CD4-positive, alpha-beta T cell treated with Interleukin-17A for 4 hours (primary cell): ENCODE measurements at places on chromosomes 4 and X.

GRCh38 chr4:1537410-1538095, 131.3 kb upstream of the NKX1-1 start:
- no peak for DNase-seq

DNA sequence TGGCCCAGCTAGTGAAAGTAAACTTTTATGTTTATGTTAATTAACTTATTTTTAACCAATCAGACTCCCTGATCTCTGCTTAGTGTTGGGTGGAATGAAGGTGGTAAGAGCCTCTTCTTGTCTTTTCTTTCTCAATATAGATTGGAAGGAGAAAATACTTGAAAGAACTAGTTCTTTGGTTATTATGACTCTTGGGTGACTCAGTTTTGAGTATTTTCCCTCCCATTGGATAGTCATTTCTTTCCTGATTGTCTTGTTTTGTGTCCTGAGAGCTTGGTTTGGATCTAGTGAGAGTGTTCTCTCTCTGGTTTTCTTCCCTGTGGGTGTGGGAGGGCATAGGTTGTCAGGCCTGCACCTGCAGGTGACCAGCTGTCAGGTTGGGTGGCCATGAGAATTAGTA, 172.0 kb upstream of the GLRA2 start:
- DNase-seq, result no peak

DNA sequence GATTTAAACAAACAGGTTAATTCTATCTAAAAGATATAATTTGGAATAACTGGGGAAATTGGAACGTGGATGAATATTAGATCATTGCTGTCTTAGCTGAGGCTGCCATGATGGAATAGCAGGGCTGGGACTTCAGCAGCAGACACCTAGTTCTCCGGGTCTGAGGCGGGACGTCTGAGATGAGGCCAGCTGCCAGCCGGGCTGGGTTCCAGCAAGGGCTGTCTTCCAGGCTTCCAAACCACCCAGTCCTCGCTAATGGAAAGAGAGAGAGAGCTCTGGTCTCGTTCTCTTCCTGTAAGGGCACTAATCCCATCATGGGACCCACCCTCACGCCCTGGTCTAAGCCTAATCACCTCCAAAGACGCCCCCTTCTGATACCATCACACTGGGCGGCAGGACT, 85.7 kb downstream of the ADRA2C start:
- no peak for DNase-seq

GRCh38 chr4:2462218-2462991, 6.5 kb upstream of the RNF4 start:
- DNase-seq, result peak; percentile 77

- no peak for DNase-seq
Measured at GRCh38 chrX:20061855-20062254, 54.9 kb downstream of the MAP7D2 start.

- no peak for DNase-seq
Measured at GRCh38 chr4:7722766-7723387, 216.8 kb downstream of the AFAP1 start.

GRCh38 chrX:19007011-19007410, 23.1 kb upstream of the PHKA2 start:
- no peak for DNase-seq

- DNase-seq, result no peak
Measured at GRCh38 chr4:154574311-154574710, 11.5 kb downstream of the FGB start.

DNA sequence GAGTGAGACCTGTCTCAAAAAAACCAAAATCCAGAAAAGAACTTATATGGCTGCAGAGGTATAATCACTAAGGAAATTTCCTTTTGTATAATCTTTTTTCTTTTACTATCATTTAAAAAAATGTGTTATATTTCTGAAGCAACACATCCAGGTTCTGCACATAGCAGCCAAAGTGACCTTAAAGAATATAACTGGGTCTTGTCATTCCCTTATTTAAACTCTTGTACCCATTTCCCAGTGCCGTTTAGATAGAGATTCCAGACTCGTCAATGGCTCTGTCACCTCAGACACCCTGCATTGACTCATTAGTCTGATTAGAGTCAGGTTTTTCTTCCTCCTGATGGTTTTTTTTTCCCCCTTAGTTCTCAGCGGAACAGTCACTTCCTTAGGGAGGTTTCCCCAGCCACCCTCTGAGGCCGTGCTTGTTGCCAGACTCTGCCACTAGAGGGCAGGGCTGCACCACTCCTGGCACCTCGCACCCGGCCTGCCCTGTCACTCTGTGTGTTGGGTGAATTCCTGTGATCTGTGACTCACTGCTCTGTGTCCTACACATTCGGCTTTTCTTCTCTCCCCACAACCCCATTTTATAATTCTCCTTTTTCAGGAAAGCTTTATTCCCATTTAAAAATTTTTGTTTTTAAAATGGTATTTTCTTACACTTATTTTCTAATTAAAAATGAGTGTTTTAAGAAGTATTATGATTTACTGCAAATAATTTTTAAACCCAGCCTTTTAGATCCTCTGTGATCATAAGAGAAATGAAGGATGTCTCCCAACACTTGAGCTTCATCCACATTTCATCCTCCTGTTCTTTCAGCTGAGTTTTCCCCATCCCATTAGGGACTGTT, 32.1 kb downstream of the HTT start:
- peak; percentile 91 for DNase-seq

DNA sequence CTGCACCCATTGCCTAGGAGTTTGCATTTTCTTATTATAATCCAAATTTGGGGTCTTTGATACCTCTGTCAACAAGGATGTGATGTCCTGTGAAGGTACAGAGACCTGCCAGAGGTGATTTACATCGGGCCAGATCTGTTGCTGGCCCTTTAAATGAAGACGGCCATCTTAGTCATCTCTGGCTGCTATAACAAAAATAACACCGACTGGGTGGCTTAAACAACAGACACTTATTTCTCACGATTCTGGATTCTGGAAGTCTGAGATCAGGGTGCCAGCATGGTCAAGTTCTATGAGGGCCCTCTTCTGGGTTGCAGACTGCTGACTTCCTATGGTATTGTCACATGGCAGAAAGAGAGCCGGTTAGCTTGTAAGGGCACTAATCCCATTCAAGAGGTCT, 75.7 kb downstream of the F11 start:
- no peak for DNase-seq

- DNase-seq, result no peak
Measured at GRCh38 chrX:119391279-119391678, 7.9 kb upstream of the SLC25A43 start.

GRCh38 chr4:83440148-83440814, 15.3 kb downstream of the HELQ start:
- DNase-seq, result no peak

- DNase-seq, result no peak
Measured at GRCh38 chr4:108980455-108981239, 217.8 kb upstream of the ETNPPL start.

- DNase-seq, result peak; percentile 80
Measured at GRCh38 chrX:101658661-101659491, 774 bp downstream of the ARMCX2 start.

DNA sequence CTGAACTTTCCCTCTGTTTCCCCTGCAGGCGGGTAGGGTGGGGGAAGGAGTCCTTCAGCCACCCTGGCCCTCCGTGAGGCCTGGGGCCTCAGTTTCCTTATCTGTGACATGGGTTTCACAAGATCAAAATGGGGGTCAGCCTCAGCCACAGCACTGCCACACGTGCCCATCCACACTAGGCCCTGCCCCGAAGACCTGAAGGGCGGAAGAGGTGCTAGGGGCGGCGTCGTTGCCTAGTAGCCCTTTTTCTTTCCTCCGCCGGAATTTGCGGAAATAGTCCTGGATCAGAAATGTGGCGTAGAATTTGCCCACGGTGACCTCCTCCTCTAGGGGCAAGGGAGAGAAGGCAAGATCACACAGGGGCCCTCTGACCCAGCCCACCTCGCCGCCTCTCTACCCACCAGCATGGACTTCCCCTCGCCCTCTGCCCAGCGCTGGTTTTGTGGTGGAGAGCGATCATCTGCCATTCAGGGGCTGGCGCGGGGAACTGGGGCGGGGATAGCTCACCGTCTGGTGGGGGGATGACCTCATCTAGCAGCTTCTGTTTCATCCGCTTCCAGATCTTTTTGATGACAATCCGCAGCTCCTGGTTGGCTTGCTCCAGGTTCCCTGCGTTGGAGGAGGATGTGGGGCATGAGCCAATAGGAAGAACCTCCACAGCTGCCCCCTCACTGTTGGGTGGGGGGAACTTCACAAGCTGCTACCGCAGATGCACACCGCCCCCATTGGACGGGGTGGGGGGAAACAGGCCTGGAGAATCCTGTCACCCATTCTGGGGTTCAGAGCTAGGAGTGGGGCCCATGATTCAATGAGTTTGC, 9.7 kb upstream of the SYP start:
- DNase-seq, result no peak

GRCh38 chr4:139958739-139959098, 195.3 kb downstream of the MAML3 start:
- DNase-seq, result no peak

- no peak for DNase-seq
Measured at GRCh38 chr4:1535926-1536578, 129.8 kb upstream of the NKX1-1 start.

DNA sequence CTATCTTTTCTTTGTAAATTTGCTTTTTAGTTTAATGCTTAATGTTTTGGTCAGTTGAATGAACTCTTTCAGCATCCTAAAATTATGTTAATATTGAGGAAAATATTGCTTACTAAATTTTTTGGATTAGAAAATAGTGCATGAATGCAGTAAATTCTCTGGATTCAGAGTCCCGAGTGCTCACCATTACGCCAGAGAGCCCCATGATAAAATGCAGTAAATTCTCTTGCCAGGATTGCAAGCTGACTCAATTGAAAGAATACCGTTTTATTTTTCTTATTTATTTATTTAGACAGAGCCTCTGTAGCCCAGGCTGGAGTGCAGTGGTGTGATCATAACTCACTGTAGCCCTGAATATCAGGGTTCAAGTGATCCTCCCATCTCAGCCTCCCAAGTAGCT, 60.9 kb upstream of the ENPEP start:
- no peak for DNase-seq

DNA sequence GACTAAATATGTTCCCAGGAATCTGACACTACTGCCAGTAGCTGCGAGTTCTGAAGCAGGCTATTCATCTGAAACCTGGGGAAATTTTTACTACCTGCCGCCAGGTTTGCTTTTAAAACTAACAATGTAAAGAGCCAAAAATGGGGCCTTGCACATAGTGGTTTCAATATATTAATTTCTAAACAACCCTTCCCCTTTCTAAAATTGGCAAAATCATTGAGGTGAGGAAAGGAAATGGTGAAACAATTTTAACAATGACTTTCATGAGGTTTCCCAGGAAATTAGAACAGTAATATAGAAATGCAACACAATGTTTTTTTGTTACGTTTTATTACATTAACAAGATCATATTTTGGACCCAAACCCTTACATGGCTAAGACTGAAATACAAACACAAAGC, 21.3 kb downstream of the FANCB start:
- no peak for DNase-seq

- no peak for DNase-seq
Measured at GRCh38 chr4:67122029-67122428, 423.3 kb downstream of the CENPC start.

DNA sequence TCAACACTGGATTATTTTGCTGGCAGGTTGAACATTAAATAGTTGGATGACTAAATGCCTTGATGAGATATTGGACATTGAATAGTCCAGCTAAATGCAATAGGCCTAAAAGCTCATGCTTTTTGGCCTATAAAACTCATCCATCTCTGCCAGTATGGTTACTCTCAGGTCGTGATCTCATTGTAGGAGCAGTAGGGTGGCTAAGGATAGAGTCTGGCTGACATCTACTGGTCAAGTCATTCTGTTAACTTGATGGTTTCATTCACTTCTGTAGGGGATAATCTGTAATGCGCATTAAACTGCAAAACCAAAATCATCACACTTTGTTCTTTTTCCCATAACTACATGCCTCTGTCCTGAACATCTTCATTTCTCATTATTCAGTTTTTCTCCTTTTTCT, 227.0 kb downstream of the DKK2 start:
- no peak for DNase-seq

- no peak for DNase-seq
Measured at GRCh38 chr4:10140866-10141759, 24.5 kb upstream of the WDR1 start.

GRCh38 chrX:13478740-13479451, 90.5 kb upstream of the EGFL6 start:
- DNase-seq, result no peak

GRCh38 chr4:189147005-189147929, 793.4 kb upstream of the FRG1 start:
- no peak for DNase-seq

DNA sequence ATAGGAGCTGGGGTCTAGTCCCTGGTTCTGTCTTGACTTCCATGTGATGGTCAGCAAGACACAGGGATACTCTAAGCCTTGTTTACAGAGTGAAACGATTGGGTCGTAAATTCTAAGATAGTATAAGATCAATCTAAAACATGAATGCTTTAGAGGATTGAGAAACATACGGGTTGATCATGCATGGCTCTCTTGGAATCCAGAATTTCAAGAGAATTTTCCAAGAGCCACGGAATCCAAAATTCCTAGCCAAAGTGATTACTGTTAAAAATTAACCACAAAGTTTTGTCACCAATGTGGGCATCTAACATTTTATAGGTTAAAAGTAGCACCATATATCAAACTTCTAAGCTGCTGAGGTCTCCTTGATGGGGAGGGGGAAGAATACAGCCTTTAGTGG, 16.5 kb downstream of the HS3ST1 start:
- DNase-seq, result no peak

- no peak for DNase-seq
Measured at GRCh38 chr4:75567725-75568124, 11.9 kb downstream of the ODAPH start.

- no peak for DNase-seq
Measured at GRCh38 chr4:156971165-156971675, 379 bp downstream of the PDGFC start.

GRCh38 chr4:100738196-100739165, 220.7 kb upstream of the EMCN start:
- DNase-seq, result no peak

DNA sequence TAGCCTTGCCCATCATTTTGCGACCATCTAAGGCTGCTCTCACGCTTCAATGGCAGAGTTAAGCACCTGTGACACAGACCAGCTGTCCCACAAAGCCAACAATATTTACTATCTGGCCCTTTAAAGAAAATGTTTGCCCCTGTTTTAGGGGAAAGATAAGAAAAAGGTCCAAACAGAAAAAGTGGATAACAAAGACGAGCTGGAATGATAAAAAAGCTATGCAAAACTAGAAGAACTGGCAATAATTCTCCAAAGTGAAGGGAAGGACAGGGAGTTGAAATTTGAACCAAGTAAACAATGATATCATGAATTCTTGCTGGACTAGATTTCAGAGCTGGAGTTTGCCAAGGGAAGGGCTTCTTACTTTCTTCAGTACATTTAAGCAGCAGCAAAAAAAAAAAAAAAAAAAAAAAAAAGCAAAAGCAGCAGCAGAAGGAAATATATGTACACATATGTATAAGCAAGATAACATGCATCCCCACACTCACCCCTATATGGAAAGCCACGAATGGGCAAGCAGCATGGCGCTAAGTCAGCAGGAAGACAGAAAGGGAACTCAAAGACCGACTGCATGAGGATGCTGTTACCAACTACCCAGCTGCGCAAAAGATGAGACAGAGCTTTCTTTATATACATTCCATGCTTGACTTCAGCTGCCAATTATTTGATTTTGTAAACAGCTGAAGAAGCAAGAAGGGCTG, 12.5 kb downstream of the TRAPPC2 start:
- no peak for DNase-seq

- DNase-seq, result no peak
Measured at GRCh38 chr4:80213117-80213815, 16.0 kb downstream of the PRDM8 start.

GRCh38 chr4:19402581-19403065, 849.1 kb upstream of the SLIT2 start:
- DNase-seq, result no peak
